Stimulated activated CD4-positive, alpha-beta T cell treated with anti-CD3 and anti-CD28 coated beads, Interleukin-1b, Interleukin-23, amount 100 ng/mL, for 1 hour (primary cell): ENCODE measurements at places on chromosomes 4 and X.

DNA sequence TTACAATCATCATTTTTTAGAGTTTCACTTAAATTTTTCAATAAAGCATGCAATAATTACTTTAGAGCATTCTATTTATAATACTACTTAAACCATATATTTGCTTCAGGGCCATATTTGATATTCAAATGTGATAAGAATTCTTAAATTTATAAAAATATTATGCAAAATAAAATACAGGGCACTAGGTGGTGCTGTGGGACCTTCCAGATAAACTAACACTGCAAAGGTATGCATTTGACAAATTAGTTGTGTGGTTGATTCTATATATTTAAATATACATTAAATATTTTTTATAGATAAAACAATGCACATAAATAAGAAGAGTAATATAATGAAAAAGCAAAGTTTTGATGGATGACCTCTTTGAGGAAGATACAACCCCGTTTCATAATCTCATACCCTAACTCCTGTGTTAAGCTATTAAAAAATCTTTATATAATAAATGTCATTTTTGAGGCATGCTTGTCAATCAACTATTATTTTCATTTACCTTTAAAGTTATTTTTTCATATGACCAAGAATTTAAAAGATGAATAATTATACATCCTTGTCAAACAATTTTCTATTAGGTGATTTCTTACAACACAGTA lies 128.4 kb downstream of the REELD1 start:
- no peak for DNase-seq

DNA sequence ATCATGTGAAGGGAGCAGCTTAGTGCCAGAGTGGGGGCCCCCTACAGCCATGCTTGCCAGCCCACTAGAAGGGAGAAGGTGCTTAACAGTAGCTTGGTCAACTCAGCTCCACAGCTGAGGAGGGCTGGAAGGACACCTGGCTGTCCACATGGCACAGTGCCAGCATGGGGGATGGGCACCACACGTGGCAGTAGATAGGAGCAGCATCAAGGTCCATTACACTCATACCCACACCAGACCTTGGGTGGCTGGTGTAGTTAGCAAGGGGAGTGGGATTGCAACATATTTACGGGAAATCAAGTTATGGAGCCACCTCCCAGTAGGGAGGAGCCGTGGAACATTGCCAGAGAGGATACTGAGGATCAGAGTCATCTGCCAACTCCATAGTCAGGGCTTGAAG lies 37.9 kb upstream of the SLC4A4 start:
- DNase-seq, result no peak

GRCh38 chrX:40360557-40360956 lies 220.2 kb upstream of the ATP6AP2 start:
- DNase-seq, result no peak

DNA sequence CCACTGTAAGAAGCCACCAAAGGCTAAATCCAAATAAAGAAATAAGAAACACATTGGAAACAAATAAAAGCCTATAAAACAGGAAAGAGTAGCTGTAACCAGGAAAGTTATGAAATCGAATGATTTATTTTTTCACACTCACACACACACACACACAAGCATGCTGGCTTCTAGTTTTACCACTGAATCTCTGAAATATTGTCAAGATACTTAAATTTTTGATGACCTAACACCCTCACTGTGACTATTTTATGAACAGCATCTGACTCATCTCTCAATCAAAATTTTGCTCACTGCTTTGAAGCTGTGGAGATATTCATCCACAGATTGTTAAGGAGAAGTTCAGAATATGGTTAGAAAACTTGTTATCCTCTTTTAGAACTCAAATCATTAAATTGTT lies 13.9 kb upstream of the GABRB1 start:
- no peak for DNase-seq

DNA sequence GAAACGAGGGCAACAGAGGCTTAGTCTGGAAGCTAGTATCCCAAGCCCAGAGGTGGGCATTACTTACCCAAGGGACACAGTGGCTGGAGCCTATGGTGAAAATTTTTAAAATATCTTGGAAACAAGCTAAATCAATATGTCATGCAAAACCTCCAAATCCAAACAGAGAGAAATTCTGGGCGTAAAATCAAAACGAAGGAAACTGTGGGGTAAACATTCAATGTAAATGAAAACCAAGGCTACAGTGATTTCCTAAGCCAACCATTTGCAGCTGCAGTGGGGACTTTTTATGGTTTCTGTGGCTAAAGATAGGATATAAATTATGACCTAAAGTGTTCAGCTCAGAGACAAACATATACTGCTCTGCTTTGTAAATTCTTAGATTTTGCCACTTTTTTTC lies 507.7 kb upstream of the DIAPH2 start:
- DNase-seq, result no peak

DNA sequence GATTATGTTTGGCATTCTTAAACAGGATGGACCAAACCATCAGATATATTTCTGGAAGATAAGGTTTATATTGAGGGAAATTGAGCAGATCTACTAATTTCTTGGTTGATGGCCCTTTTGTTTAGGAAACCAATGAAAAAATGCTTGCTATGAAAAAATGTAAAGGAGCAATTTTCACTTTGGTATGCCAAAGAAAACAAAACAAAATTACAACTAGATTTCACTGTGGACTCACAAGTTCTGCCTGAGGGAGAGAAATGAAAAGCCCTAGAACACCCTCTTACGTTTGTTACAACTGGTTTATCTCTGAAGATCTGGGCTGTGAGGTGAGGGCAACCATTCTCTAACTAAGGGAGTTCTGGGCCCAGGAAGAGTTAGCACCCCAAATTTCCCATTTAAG lies 122.5 kb upstream of the IL15 start:
- DNase-seq, result no peak

- no peak for DNase-seq
These were observed 685 bp downstream of the RAB9B start for GRCh38 chrX:103831342-103831802.

DNA sequence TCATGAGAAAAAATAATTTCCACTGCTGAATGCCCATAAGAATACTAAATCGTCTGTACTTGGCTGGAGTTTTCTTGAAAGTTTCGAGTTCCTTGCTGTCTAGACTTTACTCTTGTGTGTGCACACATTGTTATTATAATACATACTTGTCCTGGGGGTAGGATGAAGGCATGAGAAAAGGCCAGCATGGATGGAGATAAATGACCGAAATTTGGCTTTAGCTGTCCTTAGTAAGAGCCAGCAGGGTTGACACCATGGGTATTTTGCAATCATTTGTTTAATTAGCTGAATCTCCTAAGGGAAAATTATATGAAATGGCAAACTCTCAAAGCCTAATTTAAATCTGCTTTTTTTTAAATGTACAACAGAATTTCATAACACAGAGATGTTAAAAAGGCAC lies 641.6 kb downstream of the ADGRL3 start:
- DNase-seq, result no peak

DNA sequence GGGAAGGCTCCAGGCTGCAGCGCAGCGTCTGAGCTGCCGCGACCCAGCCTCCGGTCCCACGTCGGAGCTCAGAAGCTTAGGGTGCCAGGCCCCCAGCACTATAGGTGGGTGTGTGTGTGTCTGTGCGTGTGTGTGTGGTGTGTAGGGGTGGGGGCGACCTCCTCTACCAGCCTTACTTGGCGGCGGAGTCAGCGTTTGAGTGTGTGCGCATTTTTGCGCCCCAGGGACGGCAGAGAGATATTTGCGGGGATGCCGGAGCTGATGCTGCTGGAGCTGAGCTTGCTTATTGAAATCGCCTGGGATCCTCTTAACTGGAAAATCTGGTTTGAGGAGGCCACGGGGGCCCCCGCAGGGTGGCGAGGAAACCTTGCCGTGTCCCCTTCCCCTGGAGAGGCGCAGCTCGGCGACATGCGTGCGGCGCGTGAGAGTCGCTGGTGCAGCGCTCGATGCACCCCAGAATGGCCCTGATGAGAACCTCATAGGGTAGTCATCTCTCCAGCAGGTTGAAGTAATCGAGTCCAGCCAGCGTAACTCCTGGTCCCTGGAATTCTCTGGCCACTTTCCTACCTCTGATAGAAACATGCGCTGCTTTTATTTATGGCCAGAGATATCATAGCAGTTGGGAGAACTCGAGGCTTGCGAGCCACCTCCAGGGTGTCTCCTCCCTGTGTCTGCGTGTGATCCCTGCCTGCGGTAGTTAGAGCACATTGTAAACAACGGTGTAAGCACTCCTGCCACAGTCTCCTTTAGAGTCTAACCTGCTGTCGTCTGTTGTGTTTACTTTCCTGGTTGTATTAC lies 2.7 kb downstream of the ADGRL3 start:
- no peak for DNase-seq

GRCh38 chr4:42816880-42817400 lies 75.6 kb upstream of the GRXCR1 start:
- no peak for DNase-seq

GRCh38 chr4:127219232-127219631 lies 413.5 kb upstream of the INTU start:
- DNase-seq, result no peak

GRCh38 chrX:142084611-142085010 lies 120.5 kb downstream of the MAGEC2 start:
- DNase-seq, result no peak

GRCh38 chr4:6047130-6047673 lies 29.0 kb upstream of the C4orf50 start:
- DNase-seq, result no peak

GRCh38 chr4:11914406-11914805 lies 485.7 kb upstream of the HS3ST1 start:
- no peak for DNase-seq

GRCh38 chrX:73262991-73263390 lies 48.3 kb upstream of the NAP1L2 start:
- no peak for DNase-seq

DNA sequence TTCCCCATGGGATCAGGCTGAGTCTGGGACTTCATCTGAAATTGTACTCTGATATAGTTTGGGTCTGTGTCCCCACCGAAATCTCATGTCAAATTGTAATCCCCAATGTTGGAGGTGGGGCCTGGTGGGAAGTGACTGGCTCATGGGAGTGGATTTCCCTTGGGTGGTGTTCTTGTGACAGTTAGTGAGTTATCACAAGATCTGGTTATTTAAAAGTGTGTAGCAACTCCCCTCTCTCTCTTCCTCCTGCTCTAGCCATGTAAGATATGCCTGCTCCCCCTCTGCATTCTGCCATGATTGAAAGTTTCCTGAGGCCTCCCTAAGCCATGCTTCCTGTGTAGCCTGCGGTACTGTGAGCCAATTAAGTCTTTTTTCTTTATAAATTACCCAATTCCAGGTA lies 61.0 kb downstream of the RASGEF1B start:
- DNase-seq, result no peak

DNA sequence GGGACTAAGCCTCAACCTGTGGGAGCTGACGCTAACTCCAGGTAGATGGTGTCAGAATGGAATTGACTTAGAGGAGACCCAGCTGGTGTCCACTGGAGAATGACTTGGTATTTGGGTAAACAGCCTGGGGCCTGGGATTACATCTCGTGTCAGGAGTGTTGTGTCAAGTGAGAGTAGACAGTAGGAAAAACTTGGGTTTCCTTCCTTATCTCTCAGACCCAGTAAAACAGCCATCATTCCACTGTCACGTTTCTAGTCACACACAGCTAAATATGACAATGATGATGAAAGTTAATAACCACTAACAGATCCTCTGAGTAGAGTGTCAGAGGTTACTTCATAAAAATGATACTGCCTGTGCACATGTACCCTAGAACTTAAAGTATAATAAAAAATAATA lies 13.8 kb downstream of the ZNF674 start:
- DNase-seq, result no peak
